Tibial nerve (tissue), 4 donors: ENCODE measurements at places on chromosomes 11 and 22.

DNA sequence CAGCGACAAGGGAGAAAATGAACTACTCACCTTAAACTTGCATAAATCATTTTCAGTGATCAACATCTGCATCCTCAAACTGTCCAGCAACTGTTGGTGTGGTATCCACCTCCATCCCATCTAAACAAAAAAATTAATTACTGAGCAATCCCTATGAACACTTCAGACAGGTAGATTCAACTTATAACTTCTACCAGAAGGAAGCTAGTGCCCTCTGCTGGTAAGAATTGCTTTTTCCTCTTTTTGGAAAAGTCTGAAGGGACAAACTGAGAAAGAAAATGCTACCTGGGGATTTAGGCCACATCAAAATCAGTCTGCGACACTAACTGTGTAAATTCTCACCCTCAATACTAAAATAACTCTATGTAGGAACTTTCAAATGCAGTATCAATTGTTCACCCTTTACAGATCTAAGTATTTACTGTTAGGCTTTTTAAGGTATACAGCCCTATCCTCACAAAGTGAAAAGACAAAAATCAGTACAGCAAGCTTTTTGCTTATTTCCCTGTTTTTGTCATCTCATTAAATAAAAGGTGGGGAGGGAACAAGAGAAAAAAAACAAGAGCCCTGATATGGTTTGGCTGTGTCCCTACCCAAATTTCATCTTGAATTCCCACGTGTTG lies 17.9 kb downstream of the CLNS1A start:
- DNase-seq: no peak

GRCh38 chr11:9060700-9061111 lies 30.7 kb downstream of the SCUBE2 start:
- DNase-seq: no peak

- no peak for DNase-seq
Measured at GRCh38 chr11:93084727-93085505, 112.9 kb downstream of the SLC36A4 start.

DNA sequence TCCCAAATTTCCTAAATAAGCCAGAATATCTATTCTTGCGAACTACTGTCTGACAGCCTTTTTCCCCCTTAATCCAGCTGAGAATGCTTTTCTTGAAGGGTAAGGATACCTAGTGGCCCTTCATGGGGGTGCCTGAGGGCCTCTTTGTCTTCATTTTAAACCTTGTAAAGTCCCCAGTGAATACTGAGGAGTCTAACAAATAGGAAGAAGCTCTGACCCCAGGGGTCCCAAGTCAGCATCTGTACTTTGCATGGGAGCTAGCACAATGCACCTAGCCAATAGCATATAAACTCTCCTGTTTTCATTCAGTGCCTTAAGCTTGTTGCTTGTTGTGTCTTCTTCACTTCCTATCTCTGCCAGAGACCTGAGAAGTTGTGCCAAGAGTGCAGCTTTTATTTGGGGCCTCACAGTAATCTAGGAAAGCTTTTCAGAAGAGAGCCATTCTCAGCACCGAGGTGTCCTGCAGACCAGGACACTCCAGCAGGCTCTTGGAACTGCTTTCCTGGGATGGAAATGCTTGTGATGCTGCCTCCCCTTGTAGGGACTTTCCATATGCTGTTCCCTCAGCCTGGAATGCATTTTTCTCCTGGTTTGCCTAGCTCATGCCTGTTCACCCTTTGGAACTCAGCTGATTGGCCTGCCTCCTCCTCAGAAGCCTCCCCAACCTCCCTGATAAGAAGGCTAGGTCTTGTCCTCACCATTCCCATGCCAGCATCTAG lies 37.2 kb downstream of the BMAL1 start:
- no peak for DNase-seq

GRCh38 chr22:45731798-45732495 lies 60.3 kb downstream of the ATXN10 start:
- no peak for DNase-seq

DNA sequence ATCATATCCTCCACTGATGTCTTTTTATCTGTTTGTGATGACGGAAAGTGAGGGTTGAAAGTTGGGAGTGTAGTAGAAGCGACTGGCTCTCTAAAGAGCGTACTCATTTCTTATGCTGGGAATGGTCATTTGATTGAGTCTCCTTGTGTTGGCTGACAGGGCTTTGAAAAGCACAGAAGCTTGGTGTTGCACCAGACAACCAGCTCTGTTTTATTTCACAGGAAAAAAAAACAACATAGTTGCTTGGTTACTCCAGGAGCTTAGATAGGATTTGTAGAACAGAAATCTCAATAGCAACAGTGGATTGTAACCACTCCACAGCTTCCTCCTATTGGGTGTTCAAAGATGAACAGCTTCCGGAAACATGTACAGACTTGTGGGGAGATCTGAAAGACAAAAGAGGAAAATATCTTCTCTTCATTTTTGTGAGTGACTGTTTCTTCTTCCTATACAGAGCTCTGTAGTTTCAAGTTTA lies 2.7 kb downstream of the RBM14 start:
- DNase-seq: no peak

- no peak for DNase-seq
Measured at GRCh38 chr11:13120691-13121090, 111.6 kb downstream of the RASSF10 start.

DNA sequence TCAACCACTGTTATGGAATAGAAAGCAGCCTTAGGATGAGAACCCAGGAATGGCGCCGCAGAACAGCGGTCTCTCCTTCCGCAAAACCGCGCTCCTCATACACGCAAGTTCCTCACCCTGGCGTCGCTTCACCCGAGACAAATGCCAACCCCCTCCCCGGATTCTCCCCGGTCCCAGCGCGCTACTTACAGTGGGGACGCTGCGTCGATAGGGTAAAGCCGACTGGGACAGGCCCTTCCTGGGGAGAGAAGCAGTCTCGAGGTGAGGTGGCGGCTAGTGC lies 287 bp downstream of the RPS13 start:
- DNase-seq: no peak

DNA sequence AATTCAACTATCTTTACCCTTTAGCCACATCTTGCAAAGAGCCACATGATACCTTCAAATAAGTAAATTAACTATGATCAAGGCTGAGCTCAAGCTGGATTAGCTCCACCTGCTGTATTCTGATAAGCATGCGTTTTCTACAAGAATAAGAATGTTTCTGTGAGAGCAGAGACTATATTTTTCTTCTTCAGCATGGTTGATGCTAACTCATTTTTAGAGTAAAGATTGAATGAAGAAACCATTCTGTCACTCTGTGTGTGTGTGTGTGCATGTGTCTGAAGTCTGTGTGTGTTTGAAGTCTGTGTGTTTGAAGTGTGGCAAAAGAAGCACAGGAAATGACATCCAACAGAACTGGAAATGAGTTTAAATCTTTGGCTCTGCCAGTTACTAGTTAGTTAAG lies 12.0 kb upstream of the LAYN start:
- DNase-seq: no peak

- DNase-seq: no peak
Measured at GRCh38 chr11:130465263-130465662, 16.8 kb downstream of the ADAMTS15 start.
